NCI-H2081 (cell line): ENCODE measurements at places on chromosomes 5 and 9.

DNA sequence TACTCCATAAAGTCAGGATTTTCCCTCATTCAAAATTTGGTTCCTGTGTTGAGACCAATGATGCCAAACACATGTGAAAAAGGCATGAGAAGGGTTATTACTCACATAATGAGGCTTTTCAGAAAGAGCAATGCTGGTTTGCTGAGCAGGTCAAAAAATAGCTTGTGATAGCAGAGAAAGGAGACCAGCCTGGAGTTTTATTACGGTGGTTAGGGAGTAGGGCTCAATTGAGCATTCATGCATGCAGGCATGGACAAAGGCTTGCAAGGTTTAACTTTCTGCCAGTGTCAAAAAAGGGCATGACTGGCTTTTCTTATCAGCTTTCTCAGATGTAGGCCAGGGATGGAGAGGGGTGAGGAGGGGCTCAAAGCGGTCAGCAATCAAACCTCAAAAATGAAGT, 628.3 kb downstream of the DNAH5 start:
- no peak for DNase-seq

DNA sequence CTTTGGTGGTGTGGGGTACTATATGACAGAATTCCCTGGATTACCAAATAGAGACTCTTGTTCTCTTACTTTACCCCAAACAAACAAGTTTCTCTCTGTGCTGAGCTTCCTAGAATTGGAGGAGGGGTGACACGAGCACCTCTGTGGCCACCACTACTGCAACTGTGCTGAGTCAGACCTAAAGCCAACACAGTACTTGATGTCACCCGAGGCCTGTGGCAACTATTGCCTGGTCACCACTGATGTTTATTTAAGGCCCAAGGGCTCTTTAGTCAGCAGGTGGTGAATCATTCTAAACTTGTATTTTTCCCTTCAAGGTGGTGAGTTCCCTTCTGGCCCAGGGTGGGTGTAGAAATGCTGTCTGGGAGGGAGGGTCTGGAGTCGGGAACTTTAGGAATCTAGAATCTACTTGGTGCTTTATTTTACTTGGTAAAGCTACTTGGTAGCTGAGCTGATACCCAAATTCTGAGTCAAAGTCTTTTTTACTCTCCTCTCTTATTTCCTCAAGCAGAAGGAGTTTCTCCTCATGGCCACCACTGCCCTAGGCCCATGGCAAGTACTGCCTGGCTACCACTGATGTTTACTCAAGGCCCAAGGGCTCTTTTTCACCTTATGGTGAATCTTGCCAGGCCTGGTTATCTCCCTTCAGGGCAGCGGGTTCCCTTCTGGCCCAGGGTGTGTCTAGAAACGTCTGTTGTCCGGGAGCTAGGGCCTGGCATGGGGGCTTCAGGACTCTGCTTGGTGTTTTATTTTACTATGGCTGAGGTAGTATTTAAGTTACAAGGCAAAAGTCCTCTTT, 9.8 kb downstream of the LURAP1L start:
- no peak for DNase-seq

DNA sequence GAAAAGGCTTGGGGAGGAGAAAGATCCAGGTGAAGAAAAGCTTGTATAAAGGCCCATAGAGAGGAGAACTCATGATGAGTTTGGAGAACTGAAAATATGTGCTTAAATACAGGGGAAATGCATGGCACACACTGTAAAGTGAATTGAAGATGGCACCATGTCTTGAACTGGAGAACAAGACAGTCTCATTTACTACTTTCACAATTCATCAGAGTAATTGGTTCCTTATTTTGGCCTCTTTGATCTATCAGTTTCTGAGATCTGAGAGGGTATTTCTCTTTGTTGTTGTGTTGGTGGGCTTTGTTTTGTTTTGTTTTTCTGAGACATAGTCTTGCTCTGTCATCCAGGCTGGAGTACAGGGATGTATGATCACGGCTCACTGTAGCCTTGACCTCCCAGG, 98.2 kb downstream of the CEMIP2 start:
- no peak for DNase-seq

GRCh38 chr9:114671605-114672004, 10.4 kb downstream of the TEX48 start:
- no peak for DNase-seq

DNA sequence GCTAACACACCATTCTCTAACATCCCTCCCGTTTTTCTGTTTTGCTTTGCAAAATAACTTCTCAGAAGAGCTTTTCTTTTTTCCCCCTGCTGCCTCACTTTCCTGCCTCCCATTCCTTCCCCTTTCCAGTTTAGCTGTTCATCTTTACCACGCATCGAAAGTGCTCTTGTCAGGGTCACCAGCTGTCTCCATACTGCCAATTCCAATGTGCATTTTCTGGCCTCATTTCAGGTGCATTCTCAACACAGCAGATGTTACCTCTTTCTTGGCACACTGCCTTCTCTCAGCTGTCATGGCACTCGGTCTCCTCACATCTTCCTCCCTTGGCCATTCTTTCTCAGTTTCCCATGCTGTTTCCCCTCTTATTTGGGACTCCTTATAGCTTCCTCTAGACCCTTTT, 9.5 kb downstream of the ARSK start:
- no peak for DNase-seq
